Neural crest cell (in vitro differentiated cells): ENCODE measurements at places on chromosomes 5 and 9. TPM values are rescaled to one million over a fixed set of nuclear protein-coding genes. Genes with fewer than 3 reads are reported as not detected.

DNA sequence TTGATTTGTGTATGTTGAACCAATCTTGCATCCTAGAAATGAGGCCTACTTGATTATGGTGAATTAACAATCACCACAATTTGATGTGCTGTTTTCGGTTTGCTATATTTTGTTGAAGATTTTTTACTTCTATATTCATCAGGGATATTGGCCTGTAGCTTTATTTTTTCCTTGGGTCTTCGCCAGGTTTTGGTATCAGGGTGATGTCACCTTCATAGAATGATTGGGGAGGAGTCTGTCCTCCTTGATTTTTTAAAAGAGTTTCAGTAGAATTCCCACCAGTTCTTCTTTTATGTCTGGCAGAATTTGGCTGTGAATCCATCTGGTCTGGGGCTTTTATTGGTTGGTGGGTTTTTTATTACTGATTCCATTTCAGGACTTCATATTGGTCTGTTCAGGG is 115.2 kb downstream of the CPLANE1 start:
- no peaks in the 10 kb centered on the region for H3K4me1 ChIP-seq
- no peak for DNase-seq
- no peaks in the 10 kb centered on the region for H3K27me3 ChIP-seq
- H3K4me3 ChIP-seq: no peak overlapping the region
- no peak overlapping the region for H3K27ac ChIP-seq

GRCh38 chr9:114678795-114679194 is 3.2 kb downstream of the TEX48 start:
- no peaks in the 10 kb centered on the region for H3K4me1 ChIP-seq
- no peak overlapping the region for H3K4me3 ChIP-seq
- H3K36me3 ChIP-seq: no peaks in the 10 kb centered on the region

GRCh38 chr5:156414391-156414790 is 87.4 kb downstream of the SGCD start:
- H3K4me3 ChIP-seq: no peak overlapping the region
- peaks cover 2% of the 10 kb centered on the region for H3K27me3 ChIP-seq
- H3K27ac ChIP-seq: no peak overlapping the region
- no peak for DNase-seq
- H3K4me1 ChIP-seq: peaks cover 11% of the 10 kb centered on the region

DNA sequence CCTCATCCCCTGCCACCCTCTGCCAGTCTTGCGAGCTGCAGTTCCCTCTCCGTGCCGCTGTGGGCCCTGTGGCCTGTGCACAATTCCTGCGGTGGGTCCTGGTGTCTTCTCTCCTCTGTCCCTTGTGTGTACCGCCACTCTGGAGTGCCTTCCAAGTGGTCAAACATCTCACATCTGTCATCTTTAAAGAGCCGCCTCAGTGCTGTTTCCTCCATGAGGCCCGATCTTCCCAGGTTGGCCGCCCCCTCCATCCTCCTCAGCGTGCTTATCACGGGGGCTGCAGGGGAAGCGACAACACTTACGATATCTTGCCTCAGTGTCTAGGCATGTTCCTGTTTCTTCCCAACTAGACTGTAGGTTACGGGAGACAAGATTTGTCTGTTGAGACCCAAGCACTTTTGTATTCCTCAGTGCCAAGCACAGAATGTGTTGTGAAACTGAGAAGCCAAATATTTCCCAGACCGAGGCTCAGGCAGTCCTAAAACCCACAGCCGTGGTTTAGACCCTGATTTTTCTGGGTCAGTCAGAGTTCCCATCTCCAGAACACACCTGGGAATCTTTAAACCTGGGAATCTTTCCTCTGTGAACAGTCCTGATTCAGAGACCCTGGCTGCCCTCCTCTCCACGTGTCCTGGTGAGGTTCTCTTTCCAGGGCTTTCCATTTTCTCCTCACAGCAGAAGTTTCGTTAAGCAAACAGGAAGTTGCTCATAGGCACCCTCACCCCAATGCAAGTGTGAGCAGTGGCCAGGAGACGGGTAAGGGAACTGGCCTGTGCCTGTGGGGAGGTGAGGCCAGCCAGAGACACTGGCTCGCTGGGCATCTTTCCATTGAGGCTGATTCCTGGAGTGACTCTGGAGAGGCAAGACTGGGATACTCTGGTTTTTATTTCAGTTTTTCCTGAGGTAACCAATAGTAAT is 28.8 kb downstream of the SLC46A2 start:
- peaks cover 7% of the 10 kb centered on the region for H3K36me3 ChIP-seq
- no peak overlapping the region for H3K4me3 ChIP-seq

The PCDHA9 gene
- total RNA-seq: 1.4 TPM in 2 replicates

The WDR38 gene
- not detected in 2 replicates for total RNA-seq

DNA sequence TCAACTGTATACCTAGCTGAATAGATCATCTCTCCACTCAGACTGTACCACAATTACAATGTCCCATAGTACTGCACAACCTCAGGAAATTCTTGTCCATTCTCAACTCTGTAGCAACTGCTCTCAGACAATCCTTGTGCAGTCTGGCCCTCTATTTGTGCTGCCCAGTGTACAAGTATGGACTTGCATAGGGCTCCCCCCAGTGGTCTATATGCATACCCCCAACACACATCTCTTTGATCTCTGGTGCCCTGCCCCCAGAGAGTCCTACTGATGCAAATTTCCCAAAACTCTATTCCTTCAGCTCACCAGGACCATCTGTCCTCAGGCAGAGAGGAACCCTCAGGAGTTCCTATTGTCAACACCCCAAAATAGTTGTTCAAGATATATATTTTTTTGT is 205.3 kb downstream of the SLCO4C1 start:
- no peak overlapping the region for H3K4me3 ChIP-seq
- DNase-seq: no peak
- no peaks in the 10 kb centered on the region for H3K4me1 ChIP-seq
- H3K27me3 ChIP-seq: no peaks in the 10 kb centered on the region

DNA sequence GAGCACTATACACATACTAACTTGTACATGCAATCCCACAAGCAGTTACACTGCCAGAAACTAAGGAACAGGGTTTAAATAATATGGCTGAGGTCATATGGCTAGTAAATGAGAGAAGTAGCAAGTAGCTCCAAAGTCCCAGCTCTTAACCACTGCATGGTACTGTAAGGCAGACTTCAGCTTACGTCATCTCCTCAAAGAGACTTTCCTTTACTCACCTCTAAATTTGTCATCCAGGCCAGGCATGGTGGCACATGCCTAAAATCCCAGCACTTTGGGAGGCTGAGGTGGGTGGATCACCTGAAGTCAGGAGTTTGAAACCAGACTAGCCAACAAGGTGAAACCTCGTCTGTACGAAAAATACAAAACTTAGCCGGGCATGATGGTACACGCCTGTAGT is 20.4 kb upstream of the SELENOP start:
- no peak overlapping the region for H3K4me3 ChIP-seq
- H3K4me1 ChIP-seq: no peaks in the 10 kb centered on the region
- no peak overlapping the region for H3K27ac ChIP-seq
- no peaks in the 10 kb centered on the region for H3K27me3 ChIP-seq
- DNase-seq: no peak

DNA sequence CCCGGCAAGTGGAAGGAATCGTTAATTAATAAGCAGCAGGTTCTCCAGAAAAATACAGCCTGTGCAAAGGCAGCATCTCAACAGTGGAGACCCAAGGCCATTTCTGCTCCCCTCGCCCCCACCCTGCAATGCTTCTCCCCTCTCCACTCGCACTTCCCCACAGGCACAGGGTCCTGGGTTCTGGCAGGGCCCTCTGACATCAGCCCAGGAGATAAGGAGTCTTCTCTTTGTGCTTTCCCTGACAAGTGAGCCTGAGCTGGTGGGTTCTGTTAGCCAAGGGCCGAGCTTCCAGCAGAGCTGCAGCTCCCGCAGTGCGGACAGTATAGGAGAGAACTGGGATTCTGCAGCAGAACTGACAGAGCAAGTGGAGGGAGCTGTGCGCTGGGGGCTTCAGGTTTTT is 257.5 kb downstream of the NSG2 start:
- no peak for DNase-seq
- no peak overlapping the region for H3K4me3 ChIP-seq
- H3K27me3 ChIP-seq: peaks cover 42% of the 10 kb centered on the region
- no peak overlapping the region for H3K27ac ChIP-seq
- H3K36me3 ChIP-seq: no peaks in the 10 kb centered on the region
- H3K4me1 ChIP-seq: peaks cover 10% of the 10 kb centered on the region

The PTGR1 gene
- 51.5 and 61.7 TPM in 2 replicates for total RNA-seq

GRCh38 chr5:80917631-80918030 is 42.5 kb upstream of the RASGRF2 start:
- no peak for DNase-seq
- peaks cover 9% of the 10 kb centered on the region for H3K4me1 ChIP-seq
- no peaks in the 10 kb centered on the region for H3K36me3 ChIP-seq

The SEC61B gene
- total RNA-seq: 129 and 135 TPM in 2 replicates

DNA sequence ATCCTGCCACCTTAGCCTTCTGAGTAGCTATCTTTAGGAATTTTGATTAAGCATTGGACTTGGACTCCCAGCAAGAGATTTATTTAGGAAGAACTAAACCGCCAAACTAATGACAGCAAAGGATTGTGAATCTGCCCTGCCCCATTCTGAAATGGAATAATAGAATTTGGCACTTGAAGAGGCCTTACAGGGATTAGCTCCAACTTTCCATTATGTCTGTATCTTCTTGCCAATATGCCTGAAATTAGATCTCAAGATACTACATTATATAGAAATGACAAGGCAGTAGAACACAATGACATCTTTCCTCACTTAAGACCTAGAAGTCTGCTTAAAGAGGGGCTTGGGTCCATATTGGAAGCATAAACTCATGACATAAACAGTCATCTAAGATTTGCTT is 77.0 kb upstream of the DPYSL3 start:
- no peak for DNase-seq
- no peaks in the 10 kb centered on the region for H3K36me3 ChIP-seq
- no peaks in the 10 kb centered on the region for H3K4me1 ChIP-seq

The ELP1 gene
- total RNA-seq: 42.0 and 48.9 TPM in 2 replicates

DNA sequence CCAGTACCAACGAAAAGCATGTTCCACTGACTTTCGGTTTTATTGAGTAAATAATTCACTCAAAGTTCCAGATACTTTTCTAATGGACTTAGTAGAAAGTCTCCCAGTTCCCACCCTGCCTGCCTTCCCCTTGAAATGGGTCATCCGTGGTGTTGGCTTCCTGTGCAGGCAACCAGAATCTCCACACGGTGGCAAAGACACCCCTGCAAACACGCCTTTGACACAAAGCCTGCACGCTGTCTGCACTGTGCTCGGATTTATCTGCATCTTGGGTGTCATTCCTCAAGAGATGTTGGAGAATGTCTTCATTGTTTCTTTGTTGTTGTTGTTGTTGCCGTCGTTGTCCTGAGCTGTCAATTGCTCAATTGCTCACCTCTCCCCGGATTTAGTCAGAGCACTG is 150.0 kb upstream of the IRX2 start:
- peaks cover 5% of the 10 kb centered on the region for H3K4me1 ChIP-seq
- no peak overlapping the region for H3K27ac ChIP-seq
- H3K4me3 ChIP-seq: no peak overlapping the region
- H3K36me3 ChIP-seq: no peaks in the 10 kb centered on the region
- no peaks in the 10 kb centered on the region for H3K27me3 ChIP-seq

GRCh38 chr5:149227168-149227826 is 44.4 kb upstream of the AFAP1L1 start:
- H3K27me3 ChIP-seq: no peaks in the 10 kb centered on the region
- H3K27ac ChIP-seq: no peak overlapping the region
- no peaks in the 10 kb centered on the region for H3K36me3 ChIP-seq
- DNase-seq: no peak
- no peak overlapping the region for H3K4me3 ChIP-seq

- H3K27ac ChIP-seq: no peak overlapping the region
- H3K27me3 ChIP-seq: no peaks in the 10 kb centered on the region
- no peaks in the 10 kb centered on the region for H3K36me3 ChIP-seq
- no peak overlapping the region for H3K4me3 ChIP-seq
- DNase-seq: no peak
- H3K4me1 ChIP-seq: no peaks in the 10 kb centered on the region
Observed at GRCh38 chr5:28473531-28474107, 1435.2 kb upstream of the CDH9 start.

DNA sequence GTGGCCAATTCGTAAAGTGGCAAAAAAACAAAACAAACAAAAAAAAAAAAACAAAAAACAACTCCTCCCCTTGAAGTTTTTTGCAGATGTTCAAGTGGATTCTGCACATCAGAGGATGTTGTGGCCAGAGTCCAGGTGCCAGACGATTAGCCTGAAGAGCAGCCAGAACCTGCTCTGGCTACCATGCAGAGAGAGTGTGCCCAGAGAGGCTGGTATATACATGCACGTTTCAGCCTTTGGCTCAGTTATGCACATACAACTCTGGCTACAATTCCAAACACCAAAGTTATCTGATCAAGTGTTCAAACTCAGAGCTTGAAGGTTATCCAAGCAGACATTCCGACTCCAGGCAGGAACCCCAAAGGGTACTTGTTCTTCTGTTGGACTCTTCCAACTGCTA is 34.7 kb downstream of the GGTA1 start:
- DNase-seq: no peak
- no peak overlapping the region for H3K27ac ChIP-seq
- H3K4me1 ChIP-seq: no peaks in the 10 kb centered on the region

The LURAP1L gene
- 0.27 and 0.40 TPM in 2 replicates for total RNA-seq

GRCh38 chr9:12863618-12864017 is 88.8 kb downstream of the LURAP1L start:
- H3K36me3 ChIP-seq: peaks cover 5% of the 10 kb centered on the region
- no peak overlapping the region for H3K4me3 ChIP-seq
- no peak overlapping the region for H3K27ac ChIP-seq
- H3K27me3 ChIP-seq: no peaks in the 10 kb centered on the region
- peaks cover 4% of the 10 kb centered on the region for H3K4me1 ChIP-seq
